ENCODE measurements at places on chromosomes 1 and 21.

- DNase-seq: no peak
Observed at GRCh38 chr1:248897412-248898337, 8.4 kb upstream of the PGBD2 start.

- DNase-seq: no peak
Observed at GRCh38 chr21:21029164-21029563, 31.0 kb downstream of the NCAM2 start.

DNA sequence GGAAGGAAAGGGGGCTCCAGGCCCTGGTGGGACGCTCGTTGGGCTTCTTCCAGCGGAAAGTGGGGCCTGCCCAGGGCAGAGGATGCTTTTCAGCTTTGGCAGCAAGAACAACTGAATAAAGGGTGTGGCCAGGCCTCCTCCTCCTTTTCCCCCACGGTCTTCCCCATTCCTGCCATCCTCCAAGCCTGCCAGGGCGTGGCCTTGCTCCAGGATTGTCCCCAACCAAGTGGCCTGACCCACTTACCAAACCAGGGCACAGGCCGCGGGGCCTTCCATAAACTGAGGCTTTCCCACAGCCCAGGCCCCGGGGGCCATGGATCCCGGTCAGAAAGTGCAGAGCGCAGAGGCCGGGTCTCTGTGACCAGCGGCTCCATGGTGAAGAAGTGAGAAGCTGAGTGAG lies 33.6 kb downstream of the CASZ1 start:
- DNase-seq: no peak

GRCh38 chr1:69494221-69494620 lies 73.5 kb upstream of the LRRC7 start:
- no peak for DNase-seq

GRCh38 chr1:200525090-200525987 lies 95.2 kb downstream of the KIF14 start:
- DNase-seq: no peak

- DNase-seq: no peak
Observed at GRCh38 chr1:111471012-111471411, 2.8 kb upstream of the C1orf162 start.

DNA sequence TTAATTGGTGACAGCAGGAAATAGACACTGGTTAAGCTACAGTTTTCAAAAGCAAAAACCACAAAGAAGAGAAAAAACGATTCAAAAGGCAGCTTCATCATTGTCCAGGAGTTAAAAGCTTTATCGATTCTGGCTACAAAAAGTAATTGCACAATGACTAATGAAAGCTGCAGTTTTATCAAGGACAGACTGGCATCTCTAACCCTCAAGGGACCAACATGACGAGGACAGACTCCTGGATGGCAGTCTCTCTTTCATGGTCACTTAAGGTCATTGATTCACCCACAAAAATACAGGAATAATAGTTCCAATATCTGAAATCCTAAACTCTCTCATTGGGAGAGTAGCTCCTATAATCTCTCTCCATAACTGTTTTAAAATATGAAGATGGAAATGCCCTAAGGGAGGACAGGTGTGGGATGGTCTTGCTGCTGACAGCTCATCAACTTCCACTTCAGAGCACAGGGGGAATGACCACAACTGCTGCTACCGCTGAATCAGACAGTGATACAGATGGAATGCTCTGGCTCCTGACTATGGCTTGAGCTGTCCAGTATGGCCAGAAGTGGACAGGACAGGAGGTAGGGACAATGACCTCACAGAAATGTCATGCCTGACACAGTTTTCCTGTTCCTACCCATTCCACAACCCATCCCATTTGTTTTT lies 17.4 kb upstream of the CPLANE2 start:
- no peak for DNase-seq

DNA sequence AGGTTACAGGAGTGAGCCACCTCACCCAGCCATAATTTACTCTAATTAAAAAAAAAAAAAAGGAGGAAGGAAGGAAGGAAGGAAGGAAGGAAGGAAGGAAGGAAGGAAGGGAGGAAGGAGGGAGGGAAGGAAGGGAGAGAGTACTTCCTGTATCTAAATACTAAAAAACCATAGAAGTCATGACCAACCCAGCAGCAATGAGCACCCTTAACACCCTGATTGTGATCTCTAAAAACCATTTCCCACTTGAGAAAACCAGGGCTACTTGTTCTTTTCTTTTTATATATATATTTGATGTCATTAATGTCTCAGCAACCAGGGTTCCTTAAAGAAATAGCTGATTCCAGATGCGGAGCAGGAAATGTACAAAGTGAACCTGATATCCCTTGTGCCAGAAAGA lies 31.2 kb downstream of the ARID4B start:
- no peak for DNase-seq

DNA sequence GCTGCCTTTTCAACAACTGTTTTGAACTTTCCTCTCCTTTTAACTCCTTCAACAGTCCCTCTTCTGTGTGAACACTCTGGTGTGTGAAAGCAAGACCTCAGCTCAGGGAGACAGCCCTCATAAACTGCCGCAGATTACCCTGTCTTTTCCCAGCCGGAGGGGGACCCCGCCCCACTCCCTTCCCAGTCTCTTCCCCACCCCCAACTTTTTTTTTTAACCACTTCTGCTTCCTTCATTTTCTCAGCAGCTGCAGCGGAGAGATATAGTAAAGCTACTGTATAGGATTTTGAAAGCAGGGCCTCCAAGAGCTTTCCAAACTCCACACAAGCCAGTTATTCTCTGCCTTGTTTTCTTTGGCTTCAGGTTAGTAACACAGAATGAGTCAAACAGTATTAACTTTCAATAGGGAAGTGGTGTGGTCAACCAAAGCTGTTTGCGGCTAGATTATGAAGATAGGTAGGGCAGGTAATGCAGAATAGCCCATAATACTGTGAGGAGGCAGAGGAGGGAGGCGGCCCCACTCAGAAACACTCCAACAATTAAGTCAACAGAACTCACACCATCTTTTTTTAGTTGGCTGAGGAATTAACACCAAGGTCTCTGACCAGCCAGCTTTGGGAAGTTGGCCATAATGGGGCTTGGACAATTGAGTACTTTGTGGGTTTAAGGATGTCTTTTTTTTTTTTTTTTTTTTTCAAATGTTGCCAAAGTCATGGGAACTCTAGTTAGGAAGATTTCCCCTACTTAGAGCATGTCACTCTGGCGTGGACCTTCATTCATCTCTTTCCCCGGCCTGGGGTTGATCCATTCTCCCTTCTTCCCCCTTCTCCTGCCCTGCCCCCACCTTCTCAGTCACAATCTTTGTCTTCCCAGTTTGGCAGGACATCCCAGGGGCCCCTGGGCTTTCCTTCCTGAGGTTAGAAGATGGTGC lies 177.0 kb downstream of the CLIC6 start:
- no peak for DNase-seq

DNA sequence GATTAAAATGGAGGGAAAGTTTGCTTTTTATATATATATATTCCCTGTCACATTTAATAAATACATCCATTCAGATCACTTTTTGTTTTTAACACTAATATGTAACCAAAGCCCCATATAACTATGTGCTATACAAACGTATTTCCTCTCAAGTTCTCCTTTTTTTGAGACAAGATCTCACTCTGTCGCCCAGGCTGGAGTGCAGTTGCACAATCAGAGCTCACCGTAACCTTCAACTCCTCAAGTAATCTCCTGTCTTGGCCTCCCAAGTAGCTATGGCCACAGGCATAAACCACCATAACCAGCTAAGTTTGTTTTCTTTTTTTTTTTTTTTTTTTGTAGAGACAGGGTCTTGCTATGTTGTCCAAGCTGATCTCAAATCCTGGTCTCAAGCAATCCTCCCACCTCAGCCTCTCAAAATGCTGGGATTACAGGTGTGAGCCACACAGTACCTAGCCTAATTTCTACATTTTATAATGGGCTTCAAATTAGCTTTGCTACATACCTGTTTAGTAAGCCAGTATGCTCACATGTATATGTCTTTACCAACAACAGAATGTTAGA lies 120.0 kb downstream of the TGFBR3 start:
- DNase-seq: no peak

DNA sequence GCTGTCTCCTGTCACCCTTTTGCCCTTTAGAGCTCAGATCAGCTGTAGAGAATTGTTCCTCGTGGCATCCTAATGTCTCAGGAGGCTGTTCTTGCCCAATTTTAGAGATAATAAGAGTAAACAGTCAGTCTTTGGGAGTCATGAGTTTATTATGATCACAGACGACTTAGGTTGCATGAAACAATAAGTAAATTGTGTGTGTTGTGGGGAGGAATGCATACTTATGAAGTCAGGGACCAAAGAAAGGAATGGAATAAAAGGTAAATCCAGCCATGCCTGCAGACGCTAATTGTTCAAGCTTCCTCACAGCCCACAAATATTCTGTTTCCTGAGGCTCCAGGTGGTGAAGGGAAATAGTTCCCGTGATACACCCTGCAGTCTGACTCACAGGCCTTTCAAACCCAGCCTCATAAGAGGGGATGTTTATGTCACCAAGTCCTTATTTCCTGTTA lies 897 bp downstream of the EPHX4 start:
- DNase-seq: no peak

- DNase-seq: no peak
Observed at GRCh38 chr1:180186831-180187230, 32.2 kb downstream of the QSOX1 start.

DNA sequence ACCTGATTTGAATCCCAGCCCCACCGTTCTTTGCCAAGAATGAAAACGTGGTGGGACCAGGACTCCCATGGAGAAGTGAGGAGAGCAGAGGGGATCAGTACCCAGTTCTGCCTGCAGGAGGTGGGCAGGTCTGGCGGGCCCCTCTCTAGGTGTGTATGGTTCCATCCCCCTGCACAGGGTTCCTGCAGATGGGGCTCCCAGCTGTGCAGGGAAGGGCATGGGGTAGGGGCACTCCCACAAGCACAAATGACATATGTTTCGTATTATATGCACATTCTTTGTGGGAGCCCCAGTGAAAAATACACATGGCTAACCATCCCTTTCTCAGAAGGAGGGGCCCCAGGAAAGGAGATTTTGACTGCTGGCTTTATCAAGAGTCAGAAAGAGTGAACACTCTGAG lies 144.6 kb downstream of the PLPP3 start:
- no peak for DNase-seq

- no peak for DNase-seq
Observed at GRCh38 chr21:46452710-46453109, 6.0 kb upstream of the DIP2A start.

DNA sequence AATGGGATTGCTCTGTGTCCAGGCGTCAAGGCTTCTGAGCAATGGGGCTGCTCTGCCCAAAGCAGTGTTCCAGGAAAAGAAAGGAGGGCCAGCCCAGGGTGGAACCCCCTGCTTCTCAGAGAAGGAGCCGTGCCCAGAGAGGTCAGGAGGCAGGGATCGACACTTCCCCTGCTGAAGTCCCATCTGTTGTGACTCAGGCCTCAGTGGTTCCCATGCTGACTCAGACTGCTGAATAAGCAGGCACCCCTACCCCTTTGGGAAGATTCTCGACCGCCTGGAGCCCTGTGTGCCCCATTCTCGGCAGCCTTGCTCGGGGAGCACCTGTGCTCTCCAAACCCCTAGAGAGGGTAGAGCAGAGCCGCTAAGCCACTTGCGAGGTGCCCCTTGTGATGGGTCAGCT lies 23.9 kb downstream of the PKP1 start:
- DNase-seq: no peak

GRCh38 chr1:117608115-117608615 lies 2.3 kb downstream of the TENT5C start:
- no peak for DNase-seq

DNA sequence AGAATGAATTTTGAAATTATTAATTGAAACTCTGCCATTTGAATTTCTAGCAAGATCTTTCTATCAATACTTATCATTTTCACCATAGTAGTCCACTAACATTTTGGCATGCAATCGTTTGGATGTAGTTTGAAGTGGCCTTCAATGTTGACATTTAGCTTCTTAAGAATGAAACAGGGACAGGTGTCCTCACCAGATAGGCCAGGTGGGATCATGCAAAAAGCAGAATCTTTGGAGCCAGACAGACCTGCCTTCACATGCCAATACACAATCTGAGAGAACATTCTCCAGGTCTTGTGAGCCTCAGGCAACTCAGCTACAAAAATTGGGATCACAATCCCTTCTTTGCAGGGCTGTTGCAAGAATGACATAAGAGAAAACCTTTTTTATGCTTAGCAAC lies 18.3 kb upstream of the HSPA13 start:
- DNase-seq: no peak

DNA sequence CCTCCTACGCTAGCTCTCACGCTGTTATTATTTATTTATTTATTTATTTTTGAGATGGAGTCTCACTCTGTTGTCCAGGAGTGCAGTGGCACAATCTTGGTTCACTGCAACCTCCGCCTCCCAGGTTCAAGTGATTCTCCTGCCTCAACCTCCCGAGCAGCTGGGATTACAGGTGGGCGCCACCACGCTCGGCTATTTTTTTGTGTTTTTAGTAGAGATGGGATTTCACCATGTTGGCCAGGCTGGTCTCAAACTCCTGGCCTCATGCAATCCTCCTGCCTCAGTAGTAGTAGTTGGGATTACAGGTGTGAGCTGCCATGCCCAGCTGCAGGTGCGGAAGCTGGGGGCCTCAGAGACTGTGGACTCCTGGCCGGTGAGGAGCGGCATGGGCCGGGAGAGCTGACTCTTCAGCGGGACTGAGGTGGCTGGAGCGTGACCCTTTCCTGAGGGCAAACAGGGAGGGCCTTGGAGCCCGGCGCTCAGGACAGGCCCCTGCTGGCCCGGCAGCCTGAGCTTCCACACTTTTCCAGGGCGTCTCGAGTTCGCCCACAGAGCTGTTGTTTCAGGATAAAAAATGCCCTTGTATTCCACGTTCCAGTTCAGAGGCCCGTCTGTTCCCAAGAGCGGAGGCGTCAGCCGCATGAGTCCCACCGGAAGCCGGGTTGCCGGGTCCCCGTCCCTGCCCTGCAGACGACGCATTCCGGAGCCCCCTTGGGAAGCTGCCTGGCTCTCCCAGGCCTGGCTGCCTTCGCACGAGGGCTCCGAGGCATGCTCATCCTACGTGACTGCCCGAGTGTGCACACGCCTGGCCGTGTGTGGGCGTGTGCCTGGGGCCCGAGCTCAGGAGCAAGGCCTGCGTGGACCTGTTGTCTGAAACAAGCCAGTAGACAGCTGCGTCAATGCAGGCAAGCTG lies 126.2 kb downstream of the SIK1 start:
- no peak for DNase-seq

- DNase-seq: no peak
Observed at GRCh38 chr1:27599605-27600497, 4.1 kb downstream of the AHDC1 start.

GRCh38 chr1:202179828-202180750 lies 13.5 kb upstream of the LGR6 start:
- no peak for DNase-seq

GRCh38 chr1:200960948-200961340 lies 62.6 kb downstream of the KIF21B start:
- no peak for DNase-seq

GRCh38 chr21:35616090-35616489 lies 444.2 kb downstream of the SETD4 start:
- no peak for DNase-seq

All from hypothalamus (tissue), 51 donors.